Aorta (tissue), 5 donors: ENCODE measurements at places on chromosomes 7 and 10. TPM values are rescaled to one million over a fixed set of nuclear protein-coding genes. Genes with fewer than 3 reads are reported as not detected.

Gene ADAP1
- total RNA-seq = 10.8 TPM

Gene NUTM2A
- 0.66 TPM for total RNA-seq

Gene LRIT1
- not detected for total RNA-seq

- DNase-seq = no peak
Observed at GRCh38 chr10:85609509-85609908, 757.1 kb downstream of the GRID1 start.

GRCh38 chr10:59068581-59069191 is 107.8 kb upstream of the PHYHIPL start:
- no peak for DNase-seq

DNA sequence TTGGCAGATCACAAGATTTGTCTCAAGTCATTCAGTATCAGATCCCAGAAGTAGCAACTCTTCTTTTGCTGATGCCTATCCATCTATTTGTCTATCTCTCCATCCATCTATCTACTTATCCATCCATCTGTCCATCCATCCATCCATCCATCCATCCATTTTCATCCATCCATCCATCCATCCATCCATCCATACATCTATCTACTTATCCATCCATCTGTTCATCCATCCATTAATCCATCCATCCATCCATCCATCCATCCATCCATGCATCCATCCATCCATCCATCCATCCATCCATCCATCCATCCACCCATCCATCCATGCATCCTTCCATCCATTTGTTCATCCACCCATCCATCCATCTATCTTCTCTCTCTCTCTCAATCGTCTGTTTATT is 142.7 kb downstream of the PFKFB3 start:
- no peak for DNase-seq

DNA sequence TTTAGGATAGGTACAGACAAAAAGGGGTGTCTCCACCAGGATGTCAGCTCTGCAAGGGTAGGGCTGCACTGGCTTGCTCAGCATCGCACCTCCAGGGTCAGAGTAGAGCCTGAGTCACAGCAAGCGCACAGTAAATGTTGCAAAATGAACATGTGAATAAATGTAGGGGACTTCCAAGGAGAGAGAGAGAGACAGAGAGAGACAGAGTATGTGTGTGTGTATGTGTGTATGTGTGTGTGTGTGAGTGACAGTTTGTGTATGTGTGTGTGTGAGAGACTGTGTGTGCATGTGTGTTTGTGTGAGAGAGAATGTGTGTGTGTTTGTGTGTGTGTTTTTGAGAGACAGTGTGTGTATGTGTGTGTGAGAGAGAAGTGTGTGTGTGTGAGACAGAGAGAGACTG is 163.3 kb downstream of the RPS24 start:
- DNase-seq = no peak

DNA sequence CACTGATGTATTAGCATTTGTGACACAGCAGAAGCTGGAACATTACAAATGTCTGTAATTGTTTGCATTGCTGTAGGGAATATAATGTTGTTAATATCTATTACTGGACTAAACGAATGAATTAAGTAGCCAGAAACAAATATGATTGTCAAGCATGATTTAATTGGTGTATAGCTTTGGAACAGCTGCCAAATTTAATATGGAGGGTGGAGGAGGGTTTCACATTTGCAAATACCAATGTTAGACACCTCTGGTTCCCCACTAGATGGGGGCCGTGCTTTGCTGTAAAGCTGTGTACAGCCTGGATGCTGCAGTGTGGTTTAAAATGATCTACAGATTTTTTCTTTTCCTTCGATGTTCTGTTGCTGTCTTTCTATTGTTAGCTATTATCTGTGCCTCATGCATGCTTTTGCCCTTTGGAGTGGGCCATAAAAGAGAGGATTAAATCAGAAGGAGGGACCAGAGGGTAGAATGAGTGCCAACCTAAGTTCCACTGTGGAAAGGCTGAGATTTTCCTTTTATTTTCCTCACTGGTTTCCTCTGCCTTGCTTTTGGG is 23.1 kb downstream of the DNAJB9 start:
- no peak for DNase-seq

DNA sequence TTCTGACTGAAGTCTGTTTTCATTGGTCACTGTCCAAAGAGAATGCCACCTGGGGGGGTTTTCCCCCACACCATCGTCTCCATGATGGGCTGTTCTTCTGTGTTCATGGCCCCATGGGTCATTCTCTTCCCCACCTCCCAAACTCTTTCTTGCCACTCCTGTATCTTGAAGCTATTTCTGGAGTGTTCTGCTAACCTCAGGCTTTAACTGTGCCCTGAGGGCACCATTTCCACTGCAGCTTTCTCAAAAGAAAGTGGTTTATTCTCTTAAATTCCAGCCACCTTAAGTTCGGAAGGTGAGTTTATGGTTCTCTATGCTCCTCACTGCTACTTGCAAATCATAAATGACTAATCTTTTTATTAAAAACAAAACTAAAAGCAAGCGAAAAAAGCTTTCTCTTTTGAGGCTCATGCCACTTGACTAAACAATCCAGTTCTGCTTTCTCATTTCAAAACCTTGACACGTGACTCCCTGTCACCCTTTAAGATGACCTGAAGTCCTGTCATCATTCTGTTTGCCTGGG is 7.4 kb upstream of the APBB1IP start:
- no peak for DNase-seq

DNA sequence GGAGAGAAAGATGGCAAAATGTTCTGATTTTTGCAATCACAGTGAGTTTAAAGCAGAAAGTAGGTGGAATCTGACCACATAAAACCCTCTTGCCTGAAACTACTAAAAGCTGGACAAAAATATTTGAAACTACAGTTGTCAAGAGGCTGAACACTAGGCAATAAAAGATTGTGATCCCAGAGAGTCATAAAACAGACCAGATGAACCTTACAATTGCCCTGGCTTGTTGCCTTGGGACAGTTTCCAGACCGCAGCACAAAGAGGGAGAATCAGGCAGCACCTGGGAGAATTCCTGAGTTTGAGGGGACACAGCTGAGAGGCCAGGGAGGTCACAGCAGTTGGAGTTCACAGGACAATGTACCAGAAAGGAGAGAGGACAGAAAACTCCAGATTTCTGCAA is 107.3 kb upstream of the NANOS1 start:
- DNase-seq = no peak

DNA sequence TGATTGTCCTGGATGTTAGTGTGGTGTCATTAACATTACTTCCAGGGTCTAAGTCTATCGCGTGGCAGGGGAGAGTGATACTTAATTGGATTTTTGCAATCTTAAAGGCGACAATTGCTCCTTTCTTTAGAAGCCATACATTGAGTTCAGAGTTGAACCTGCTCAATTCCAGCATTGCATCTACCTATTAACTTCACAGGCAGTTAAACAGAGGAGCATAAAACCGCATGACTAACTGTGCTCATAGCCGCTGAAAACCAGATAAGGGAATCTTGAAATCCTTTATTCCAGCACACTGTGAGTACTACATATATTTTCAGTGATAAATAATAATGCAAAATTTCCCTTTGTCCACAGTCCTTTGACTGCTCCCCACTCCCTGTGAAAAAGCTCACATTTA is 255.3 kb downstream of the STK31 start:
- no peak for DNase-seq
